Keratinocyte (primary cell): ENCODE measurements at places on chromosomes 4 and X. TPM values are rescaled to one million over a fixed set of nuclear protein-coding genes. Genes with fewer than 3 reads are reported as not detected.

DNA sequence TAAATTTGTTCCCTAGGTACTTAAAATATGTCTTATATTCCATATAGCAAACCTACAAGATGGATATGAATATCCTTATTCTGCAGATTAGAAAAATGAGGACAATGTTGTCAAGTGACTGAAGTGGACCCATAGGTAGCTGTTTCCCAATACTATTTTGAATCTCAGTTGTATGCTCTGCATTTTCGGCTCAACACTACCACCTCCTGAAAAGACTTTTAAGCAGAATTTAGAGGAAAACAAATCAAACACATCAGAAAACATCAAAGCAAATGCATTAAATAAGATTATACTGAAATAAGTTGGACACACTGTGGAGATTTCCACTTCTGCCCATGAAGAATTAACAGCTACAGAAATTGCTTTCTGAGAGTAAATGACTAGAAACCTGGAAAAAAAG is 488.7 kb downstream of the TRIML1 start:
- no peak overlapping the region for H3K4me3 ChIP-seq
- no peak for DNase-seq
- no peaks in the 10 kb centered on the region for H3K4me1 ChIP-seq

GRCh38 chr4:144910723-144911122 is 187.3 kb downstream of the ANAPC10 start:
- DNase-seq, result no peak
- peaks cover 5% of the 10 kb centered on the region for H3K4me1 ChIP-seq
- H3K27me3 ChIP-seq, result no peaks in the 10 kb centered on the region
- no peak overlapping the region for H3K4me3 ChIP-seq

The PCDH18 gene
- polyA plus RNA-seq, result 0.02 to 0.13 TPM (median 0.08 TPM) in 3 replicates

DNA sequence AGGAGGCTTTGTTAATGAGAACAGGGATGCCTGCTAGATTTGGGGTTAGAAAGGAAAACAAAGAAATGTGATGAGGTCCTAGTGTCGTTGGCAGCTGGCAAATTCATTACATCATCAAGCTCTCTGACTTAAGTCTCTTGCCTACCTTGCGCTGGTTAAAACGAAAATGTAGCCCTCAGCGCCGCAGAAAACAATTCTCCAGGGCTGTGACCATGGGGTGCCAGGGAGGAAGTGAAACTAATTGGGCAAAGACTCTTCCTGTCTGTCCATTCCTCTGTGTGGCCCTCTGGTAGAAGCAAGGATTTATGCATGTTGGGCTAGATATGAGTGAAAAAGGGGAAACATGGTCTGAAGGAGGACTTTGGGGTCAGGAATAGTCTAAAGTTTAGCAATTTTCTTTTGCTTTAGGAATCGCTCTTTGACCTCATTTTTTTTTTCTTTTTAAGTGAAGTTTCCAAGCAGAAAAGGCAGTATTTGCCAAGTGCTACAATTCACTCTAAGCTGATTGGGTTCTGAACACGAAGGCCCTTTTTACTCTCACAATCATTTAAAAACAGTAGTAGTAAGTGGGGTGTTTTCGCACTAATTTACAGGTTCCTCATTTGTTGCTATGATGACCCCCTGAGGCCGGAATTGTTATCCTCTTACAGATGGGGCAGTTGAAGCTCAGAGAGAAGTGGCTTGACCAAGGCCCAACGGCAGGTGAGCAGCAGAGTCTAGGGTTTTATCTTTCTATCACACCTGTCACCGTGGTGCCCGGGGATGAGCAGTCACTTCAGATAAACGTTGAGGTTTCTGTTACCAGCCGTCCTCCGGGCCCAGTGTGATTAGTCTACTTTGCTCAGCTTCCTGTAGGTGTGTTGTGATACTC is 27.3 kb upstream of the CHRNA9 start:
- no peaks in the 10 kb centered on the region for H3K36me3 ChIP-seq
- no peak overlapping the region for H3K27ac ChIP-seq
- peaks cover 6% of the 10 kb centered on the region for H3K4me1 ChIP-seq
- H3K4me3 ChIP-seq, result no peak overlapping the region

- H3K4me1 ChIP-seq, result no peaks in the 10 kb centered on the region
- no peak for DNase-seq
- no peaks in the 10 kb centered on the region for H3K36me3 ChIP-seq
- no peak overlapping the region for H3K4me3 ChIP-seq
- no peaks in the 10 kb centered on the region for H3K27me3 ChIP-seq
- H3K27ac ChIP-seq, result no peak overlapping the region
Observed at GRCh38 chrX:123851079-123851478, 8.8 kb upstream of the XIAP start.

- no peak for DNase-seq
- no peaks in the 10 kb centered on the region for H3K4me1 ChIP-seq
- no peaks in the 10 kb centered on the region for H3K27me3 ChIP-seq
- H3K4me3 ChIP-seq, result no peak overlapping the region
- peaks cover 1% of the 10 kb centered on the region for H3K36me3 ChIP-seq
- no peak overlapping the region for H3K27ac ChIP-seq
Observed at GRCh38 chr4:77731656-77732055, 87.5 kb downstream of the CNOT6L start.

DNA sequence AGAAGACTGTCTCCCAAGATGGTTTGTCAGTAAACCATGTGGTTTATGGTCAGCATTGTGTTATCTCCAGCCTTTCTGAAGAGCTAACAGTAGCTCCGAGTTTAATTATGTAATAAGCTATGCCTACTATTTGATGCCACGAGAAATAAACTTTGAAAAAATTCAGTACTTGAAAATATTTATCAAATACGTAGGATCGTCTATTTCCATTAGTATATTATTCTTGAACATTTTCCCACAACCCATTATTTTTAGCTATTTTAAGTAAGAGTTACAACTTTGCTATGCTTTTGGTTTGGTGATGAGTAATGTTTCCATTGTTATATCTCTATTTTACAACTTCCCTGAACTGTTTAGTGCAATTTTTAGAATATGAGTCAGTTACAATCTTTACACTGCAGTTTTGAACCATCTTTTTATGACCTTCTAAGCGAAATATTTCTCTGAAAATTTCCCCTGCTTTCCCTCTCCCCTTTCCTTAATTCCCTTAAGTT is 44.5 kb upstream of the TRIM2 start:
- no peak overlapping the region for H3K4me3 ChIP-seq
- H3K27ac ChIP-seq, result no peak overlapping the region
- no peaks in the 10 kb centered on the region for H3K4me1 ChIP-seq
- DNase-seq, result no peak

DNA sequence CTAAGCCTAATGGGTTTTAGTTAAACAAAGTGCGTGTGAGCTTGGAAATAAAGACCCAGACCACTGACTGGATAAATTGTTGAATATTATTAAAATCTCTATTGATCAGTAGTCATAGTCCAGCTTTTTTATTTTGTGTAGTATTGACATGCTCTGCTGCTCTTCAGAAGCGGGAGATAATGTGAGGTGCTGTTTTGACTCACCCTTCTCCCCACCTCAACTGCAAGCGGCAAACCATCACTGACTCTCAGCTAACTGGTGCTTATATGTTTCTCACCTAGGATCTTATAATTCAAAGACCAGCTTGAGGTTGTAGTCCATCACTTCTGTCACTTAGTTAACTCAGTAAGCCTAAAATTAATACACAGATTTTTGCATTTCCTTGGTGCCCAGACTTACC is 72.2 kb downstream of the COMMD8 start:
- H3K4me1 ChIP-seq, result no peaks in the 10 kb centered on the region
- no peak overlapping the region for H3K4me3 ChIP-seq
- H3K36me3 ChIP-seq, result no peaks in the 10 kb centered on the region
- H3K27ac ChIP-seq, result no peak overlapping the region
- no peaks in the 10 kb centered on the region for H3K27me3 ChIP-seq

- no peak overlapping the region for H3K27ac ChIP-seq
- H3K27me3 ChIP-seq, result no peaks in the 10 kb centered on the region
- H3K4me3 ChIP-seq, result no peak overlapping the region
- no peak for DNase-seq
Observed at GRCh38 chr4:86957215-86957614, 22.4 kb downstream of the AFF1 start.

- no peaks in the 10 kb centered on the region for H3K4me1 ChIP-seq
- no peak for DNase-seq
Observed at GRCh38 chrX:68853665-68854251, 24.9 kb downstream of the EFNB1 start.

GRCh38 chr4:184255361-184255760 is 37.7 kb upstream of the ENPP6 start:
- no peaks in the 10 kb centered on the region for H3K27me3 ChIP-seq
- H3K4me3 ChIP-seq, result no peak overlapping the region
- H3K27ac ChIP-seq, result no peak overlapping the region
- no peaks in the 10 kb centered on the region for H3K36me3 ChIP-seq
- no peaks in the 10 kb centered on the region for H3K4me1 ChIP-seq

GRCh38 chrX:151725338-151725614 is 9.3 kb upstream of the CNGA2 start:
- DNase-seq, result no peak
- H3K4me1 ChIP-seq, result no peaks in the 10 kb centered on the region
- no peak overlapping the region for H3K27ac ChIP-seq

- H3K4me1 ChIP-seq, result no peaks in the 10 kb centered on the region
- no peak overlapping the region for H3K4me3 ChIP-seq
- no peak for DNase-seq
- H3K36me3 ChIP-seq, result no peaks in the 10 kb centered on the region
- H3K27ac ChIP-seq, result no peak overlapping the region
Observed at GRCh38 chr4:44016570-44017421, 431.8 kb downstream of the KCTD8 start.

DNA sequence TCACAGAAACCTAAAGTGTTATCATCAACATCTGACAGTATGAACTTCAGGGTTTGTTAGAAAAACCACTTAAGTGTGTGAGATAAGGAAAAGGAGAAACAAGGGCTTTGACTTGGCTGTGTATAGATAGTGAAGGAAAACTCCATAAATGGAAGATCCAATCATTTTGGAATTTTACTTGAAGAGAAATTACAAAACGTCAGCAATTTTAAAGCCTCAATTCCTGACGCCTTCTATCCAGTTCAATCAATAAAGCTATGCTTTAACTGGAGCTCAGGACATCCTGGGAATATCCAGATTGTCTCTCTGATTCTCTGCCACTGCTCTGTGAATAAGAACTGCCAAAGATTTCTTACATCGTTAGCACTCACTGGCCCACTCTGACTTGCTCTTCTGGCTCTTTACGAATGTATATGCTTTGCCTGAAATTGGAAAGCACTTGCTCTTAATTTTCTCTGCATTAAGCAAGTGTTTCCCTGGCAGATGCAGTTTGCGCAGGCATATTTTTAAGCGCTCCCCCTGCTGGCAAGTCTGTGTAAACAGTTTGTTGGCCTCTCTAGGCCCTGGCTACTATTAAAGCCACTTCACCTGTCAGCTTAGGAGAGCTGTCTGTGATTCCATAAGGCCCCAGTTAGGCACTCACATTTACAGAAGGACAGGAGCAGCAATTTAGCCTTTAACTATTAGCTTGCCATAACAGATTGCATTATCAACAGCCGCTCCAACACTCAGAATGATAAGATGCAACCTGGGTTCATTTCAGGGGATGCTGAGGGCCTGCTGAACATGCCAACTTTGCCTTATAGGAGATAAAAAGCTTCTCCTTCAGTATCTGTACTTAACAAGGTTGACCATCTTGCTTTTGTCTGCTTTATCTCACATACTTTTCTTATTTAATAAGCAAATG is 251.4 kb upstream of the DDX53 start:
- no peak overlapping the region for H3K4me3 ChIP-seq
- H3K36me3 ChIP-seq, result no peaks in the 10 kb centered on the region
- H3K4me1 ChIP-seq, result no peaks in the 10 kb centered on the region
